ENCODE measurements at places on chromosomes 5 and 9.
A peak's percentile ranks its signal among the peaks of the same experiment; 100 is the strongest.

GRCh38 chr9:90841213-90841612, 39.6 kb downstream of the SYK start:
- no peak for DNase-seq

DNA sequence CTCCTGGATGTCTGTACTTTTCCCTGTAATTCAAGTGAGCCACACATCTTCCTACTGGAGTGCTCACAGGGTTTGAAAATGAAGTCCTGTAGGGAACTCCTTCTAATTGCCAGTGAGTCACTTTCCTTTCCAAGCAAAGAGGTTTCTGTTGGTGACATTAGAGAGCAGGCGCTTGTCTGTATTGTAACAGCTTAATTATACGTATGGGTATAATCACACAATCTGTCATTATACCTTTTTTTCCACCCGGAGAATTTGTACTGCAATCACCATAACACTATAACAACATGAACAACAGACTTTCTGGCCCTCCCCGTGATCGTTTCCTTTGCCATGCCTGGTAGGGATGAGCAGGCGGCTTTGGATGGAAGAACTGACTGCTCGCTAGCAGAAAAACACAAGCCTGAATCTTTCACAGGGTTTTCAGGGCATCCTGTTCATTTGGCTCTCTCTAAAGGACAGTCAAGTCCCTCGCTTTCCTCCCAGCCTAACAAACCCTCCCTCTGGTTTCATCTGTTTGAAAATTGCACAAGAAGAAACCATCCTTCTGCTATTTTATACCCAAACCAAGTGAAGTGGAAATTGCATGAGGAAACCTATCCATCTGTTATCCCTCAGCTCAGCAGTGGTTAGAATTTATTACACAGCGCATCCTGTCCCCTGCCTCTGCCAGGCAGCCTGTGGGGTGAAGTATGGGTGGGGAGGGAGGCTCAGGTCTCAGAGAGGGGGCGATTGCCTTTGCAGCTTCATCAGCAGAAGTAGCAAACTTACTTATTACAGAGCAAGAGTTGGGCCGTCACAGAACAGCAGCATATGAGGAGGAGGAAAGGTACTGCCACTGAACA, 307.0 kb upstream of the TLE4 start:
- peak; percentile 88 for DNase-seq

DNA sequence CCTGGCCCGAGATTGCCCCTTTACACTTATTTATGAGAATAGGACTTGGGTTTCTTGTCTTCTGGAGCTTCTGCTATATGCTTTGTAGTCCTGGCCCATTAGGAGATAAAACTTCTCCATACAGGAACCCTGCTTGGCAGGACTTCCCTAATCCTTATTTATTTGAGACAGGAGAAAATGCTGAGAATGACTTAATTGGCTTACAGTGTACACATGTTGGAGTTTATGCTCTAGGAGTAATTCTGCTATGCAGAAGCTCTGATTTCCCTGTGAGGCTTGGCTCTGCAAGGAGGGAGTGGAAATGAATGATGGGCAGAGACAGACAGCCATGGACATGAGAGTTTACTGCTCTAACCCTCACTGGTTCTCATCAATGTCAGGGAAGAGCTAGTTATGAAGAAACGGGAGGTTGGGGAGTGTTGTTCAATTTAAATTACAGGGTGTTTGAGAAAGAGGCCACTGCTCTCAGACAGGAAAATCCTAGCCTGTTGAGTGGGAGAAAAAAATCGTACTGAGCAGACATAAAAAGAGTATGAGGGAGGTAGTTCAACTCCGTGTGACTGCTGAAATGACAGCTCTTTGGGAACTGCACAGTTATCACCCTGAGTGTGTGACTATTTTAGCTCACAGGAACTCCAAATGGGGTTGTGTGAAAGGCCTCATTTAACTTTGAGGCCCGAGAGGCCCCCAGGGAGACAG, 37.5 kb downstream of the ACTBL2 start:
- no peak for DNase-seq

DNA sequence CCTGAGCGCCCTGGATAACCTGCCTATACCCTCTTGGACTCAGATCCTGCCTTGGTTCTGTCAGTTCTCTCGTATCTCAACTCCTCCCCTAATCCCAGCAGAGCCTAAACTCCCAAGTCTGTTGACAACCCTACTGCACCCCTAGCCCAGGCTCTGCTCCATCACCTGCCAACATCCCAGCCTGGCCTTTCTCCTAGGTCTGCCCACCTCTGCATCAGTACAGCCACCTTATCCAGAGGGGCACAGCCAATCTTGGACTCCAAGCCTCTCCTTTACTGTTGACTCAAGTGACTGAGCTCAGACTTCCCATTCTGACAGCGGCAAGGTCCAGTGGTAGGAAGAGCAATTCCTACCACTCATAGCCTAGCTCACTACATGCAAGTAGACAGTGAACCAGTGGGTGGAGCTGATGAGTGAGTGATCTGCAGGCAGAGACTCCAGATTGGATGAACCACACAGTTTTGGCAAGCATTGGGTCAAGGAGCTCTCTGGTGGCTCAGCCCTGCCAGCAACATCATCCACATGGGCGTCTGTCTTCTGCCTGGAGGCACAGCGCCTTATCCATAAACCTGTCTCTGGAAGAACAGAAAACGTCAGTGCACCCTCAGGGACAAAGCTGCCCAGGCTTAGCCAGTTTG, 26.5 kb downstream of the TRMO start:
- DNase-seq, result no peak
